Stimulated activated CD4-positive, alpha-beta T cell treated with anti-CD3 and anti-CD28 coated beads, Interleukin-4, amount 100 ng/mL, for 4 hours (primary cell): ENCODE measurements at places on chromosomes 12 and 14.

GRCh38 chr14:103195828-103196615 lies 72.8 kb downstream of the TNFAIP2 start:
- no peak for DNase-seq

DNA sequence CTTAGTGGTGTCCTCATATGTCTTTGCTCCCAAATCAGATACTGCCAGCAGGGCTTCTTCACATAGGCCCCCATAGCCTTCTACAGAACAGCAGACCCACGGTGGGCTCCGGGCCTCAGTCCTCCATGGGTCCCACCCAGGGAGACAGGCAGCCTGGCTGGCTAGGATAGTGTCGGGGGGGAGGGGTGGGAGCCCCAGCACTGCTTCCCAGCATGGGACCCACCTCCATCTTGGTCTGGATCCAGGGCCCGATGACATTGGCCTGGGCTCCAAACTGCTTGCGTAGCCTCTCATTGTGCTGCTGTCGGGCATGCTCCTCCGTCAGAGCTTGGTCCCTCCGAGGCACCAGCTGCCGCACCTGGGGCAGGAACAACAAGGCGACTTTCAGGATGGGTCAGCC lies 89.4 kb upstream of the ZFP36L1 start:
- DNase-seq, result no peak

DNA sequence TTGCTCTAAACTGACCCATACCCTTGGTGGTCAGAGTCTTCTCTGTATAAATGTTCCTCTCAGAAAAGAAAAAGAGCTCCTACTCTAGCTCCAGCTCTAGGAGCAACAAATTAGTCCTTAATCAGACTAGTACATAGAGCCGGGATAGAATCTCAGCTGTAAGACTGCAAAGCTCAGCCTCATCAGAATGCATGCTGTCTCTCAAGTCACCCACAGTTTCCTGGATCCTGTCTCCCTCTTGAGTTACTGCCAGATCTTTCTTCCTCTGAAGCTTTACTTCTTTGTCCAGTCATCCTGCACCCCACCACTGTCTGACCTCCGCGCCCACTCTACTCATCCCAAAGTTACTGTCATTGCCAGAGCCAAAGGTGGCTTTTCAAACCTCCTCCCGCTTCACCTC lies 139.3 kb upstream of the PRMT8 start:
- no peak for DNase-seq

- DNase-seq, result no peak
Measured at GRCh38 chr14:95833429-95833828, 43.2 kb upstream of the TUNAR start.

- no peak for DNase-seq
Measured at GRCh38 chr12:12290206-12290605, 23.4 kb upstream of the LRP6 start.

DNA sequence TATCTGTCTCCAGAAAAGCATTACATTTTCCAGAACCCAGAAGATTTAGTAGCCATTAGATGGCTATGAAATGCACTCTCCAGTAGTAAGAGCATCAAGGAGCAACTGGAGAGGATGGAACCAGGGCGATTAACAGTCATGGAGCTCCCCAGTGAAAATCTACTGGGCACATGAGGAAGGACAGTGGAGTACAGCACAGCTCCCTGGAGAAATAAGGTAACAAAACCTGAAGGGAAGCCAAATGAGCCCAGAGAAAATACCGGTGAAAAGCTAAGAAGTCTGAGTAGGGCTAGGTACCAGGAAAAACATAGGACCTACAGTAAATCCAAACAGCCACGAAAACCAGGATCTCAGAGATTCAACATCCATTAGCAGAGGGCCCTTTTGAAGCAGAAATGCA lies 21.6 kb downstream of the SOX5 start:
- no peak for DNase-seq

GRCh38 chr14:53814392-53814791 lies 142.2 kb downstream of the BMP4 start:
- DNase-seq, result no peak

GRCh38 chr14:59301354-59301753 lies 112.9 kb downstream of the DAAM1 start:
- DNase-seq, result no peak

GRCh38 chr12:95480230-95480629 lies 6.3 kb downstream of the METAP2 start:
- DNase-seq, result no peak

- DNase-seq, result no peak
Measured at GRCh38 chr12:46404225-46404631, 31.7 kb upstream of the SLC38A2 start.

DNA sequence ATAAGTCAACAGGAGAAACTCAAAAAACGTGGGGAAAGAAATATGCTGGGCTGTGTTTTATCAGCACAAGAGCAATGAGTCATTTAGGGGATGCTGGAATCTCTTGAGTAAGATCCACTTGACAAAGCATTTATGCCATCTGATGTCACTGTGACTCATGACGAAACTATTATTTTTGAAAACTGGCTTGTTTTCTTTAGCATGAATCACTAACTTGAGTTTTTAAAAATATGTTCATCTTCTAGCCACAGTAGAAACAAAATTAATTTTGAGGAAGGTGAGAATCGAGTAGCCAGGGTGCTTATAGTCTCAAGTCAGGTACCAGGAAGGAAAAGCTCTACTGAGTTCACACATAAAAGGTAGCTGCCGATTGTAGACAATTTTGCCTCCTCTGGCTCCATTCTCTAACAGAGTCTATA lies 456.2 kb upstream of the MGAT4C start:
- no peak for DNase-seq

DNA sequence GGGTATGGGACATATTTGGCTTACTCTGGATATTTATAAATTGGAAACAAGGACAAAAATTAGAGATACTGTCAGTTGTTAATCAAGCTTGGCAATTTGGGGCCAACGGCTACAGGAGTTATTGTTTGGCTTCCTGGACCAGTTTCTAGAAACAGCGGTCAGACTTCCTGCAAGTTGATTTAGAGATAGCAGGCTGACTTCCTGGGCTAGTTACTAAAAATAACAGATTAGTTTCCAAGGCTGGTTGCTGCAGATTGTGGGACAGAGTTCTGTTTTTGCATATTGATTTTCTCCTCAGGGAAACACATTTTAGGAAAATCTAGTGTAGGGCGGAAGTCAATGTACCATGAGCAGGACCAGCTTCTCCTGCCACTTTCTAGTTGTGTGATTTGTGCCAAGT lies 144.0 kb upstream of the TMPO start:
- no peak for DNase-seq

DNA sequence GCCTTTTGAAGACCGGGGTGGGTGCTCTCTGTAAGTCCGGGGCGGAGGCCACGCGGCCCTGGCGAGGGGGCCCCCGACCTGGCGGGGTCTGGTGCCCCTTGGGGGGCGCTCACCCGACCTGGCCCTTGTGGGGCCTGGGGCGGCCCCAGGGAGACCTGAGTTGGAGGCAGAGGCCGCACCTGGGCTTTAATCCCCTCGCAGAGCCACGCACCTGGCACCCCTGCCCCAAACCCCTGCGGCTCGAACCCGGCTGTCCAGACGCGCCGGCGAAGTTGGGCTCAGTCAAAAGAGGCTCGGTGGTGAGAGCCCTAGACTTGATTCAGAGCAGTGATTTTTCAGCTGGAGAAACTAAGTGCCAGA lies 267 bp downstream of the CFAP251 start:
- no peak for DNase-seq

DNA sequence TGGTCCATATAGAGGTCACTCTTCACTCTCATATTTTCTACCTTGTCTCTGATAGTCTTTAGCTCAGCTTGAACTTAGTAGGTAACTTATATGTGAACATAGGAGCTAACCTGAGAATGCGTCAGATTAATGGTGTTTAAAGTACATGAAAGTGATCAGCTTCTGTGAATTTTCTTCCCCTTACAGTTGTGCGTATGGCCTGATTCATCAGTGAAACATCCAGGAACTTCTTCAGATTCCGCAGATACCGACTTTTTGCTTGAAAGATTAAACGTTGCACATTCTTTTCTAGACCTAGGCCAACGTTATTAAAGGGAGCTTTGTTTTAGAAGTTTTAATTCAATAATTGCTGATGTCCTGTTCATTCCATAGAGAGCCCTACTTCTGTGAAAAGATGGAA lies 1945.1 kb upstream of the SEL1L start:
- DNase-seq, result no peak

GRCh38 chr12:52392465-52393007 lies 7.1 kb upstream of the KRT84 start:
- DNase-seq, result no peak

GRCh38 chr12:79098530-79098929 lies 234.0 kb downstream of the SYT1 start:
- no peak for DNase-seq

GRCh38 chr14:38662781-38663180 lies 406.9 kb upstream of the CLEC14A start:
- no peak for DNase-seq

DNA sequence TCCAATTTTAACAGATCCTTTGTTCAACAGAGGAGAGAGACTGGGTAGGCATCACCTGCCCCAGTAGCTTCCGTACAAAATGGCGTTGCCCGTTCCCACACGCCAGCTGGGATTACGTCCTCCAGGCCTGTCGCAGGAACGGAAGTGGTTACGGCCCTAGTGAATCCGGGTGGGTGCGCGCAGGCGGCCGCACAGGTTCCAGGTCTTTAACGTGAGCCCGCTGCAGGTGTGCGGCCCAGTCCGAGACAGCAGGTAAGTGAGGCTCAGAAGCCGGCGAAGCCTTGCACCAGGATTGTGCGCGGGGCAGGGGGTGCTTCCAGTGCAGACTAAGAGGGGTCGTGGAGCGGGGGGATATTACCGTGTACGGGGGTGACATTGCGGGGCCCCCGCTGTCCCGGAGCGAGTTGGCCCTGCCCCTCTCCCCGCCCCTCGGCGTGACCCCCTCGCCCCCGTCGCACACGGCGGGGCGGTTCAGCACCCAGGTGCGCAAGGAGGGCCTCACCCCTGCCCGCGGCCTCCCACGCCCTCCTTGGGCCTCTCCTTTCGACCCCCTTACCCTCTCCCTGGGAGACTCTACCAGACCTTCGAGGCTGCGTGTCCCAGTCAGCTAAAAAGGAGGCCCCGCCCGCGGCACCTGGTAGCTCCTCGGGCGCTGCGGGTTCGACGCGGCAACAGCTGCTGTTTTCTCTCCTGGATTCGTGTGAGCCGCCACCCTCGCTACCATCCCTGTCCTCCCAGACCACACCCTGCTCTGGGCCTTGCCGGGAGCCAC lies at the start of gene EXD2:
EXD2 (plus strand) TSS at position 159 of the 772 bp plus-strand sequence. CDS start 17,973 bp downstream, outside the sequence.
- peak; percentile 66 for DNase-seq

DNA sequence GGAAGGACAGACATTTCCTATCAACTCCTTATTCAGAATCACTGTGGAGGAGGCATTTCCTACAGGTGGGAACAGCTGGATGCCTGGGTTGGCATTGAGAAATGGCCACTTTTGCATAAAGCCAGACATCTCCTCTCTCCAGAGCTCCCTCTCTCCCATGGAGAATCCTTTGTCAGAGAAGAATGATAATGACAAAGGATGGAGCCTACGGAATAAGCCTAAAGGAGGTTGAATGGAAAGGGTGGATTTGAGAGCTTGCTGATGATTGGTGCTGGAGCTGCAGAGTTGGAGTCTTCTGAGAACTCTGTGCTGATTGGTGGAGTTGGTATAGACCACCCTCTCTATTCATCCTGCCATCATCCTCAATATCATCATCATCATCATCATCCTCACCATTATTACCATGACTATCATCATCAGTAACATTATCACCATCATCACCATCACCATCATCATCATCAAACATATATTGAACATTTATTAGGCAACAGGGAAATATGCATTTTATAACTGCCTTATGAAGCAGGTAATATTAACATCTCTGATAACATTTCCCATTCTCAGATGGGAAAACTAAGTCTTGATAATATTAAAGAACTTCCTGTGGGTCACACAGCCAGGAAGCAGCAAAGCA lies 89.2 kb upstream of the HSPB8 start:
- no peak for DNase-seq

GRCh38 chr14:88164906-88165534 lies 158.0 kb downstream of the KCNK10 start:
- no peak for DNase-seq

DNA sequence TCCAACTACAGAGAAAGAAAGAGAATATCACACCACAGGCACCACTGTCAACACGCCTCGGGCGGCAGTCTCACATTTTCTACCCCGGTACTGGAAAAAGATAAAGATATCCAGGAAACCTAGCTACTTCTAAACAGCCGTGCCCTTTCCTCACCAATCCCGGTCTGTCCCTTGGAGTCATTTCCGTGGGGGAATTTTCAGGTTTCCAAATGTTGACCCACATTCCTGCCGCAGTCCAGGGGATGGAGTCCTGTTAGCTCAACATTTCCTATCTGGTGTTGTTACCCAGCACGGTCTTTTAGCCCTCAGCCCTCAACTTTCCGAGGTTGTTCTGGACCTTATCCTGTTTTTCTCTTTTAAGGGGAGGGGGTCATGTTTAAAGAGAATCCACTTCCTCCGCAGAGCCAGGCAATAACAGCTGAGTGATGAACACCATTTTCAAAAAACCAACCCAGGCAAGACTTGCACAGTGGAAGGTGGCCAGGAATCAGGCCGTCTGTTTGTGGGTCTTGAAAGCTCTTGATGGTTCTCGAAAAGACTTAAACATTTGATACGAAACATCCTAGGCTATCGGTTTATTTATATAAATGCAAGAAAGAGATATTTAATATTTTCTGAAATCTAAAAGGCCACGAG lies 4.6 kb downstream of the SSH1 start:
- DNase-seq, result no peak

- no peak for DNase-seq
Measured at GRCh38 chr12:29883941-29884554, 100.3 kb upstream of the TMTC1 start.

- no peak for DNase-seq
Measured at GRCh38 chr12:29726321-29726692, 57.4 kb downstream of the TMTC1 start.

GRCh38 chr14:56881181-56881580 lies 70.9 kb upstream of the OTX2 start:
- no peak for DNase-seq

- peak; percentile 67 for DNase-seq
Measured at GRCh38 chr14:96038920-96039632, at the start of gene C14orf132. Gene C14orf132 (plus strand): TSS chr14:96039362. CDS start chr14:96039501, 139 bp downstream.

DNA sequence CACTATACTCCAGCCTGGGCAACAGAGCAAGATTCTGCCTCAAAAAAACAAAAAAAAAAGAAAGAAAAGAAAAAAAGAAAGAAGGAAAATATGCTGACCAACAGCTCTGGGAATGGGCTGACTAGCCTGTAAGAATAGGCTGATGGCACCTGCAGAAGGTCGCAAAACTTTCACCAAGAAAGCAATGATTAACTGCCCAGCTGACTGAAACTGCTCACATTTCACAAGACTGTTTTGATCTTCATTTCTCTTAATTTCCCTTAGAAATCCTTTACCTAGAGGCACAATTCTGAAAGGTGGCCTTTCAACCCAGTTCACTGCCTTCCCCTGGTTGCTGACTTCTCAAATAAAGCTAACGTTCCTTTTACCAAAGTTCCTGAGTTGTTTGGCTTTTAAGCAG lies 12.4 kb downstream of the BEST3 start:
- no peak for DNase-seq

DNA sequence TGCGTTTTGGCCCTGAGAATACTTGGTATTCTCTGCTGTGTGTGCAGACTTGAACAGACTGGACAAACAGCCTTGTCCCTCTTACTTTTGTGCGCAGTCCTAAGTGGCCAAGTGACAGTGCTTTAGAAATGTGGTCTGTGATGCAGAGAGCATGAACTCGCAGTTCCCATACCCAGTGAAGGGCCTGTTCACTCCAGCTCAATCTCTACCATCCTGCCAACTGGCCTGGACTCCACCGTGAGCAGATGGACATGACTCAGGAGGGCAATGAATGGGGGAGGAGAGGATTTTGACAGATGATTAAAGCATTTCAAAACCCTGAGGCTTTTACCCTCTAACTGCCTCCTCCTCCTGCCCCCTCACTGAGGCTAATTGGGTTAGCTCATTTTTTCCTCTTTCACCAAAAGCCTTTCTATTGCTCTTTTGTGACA lies 62.5 kb upstream of the PYGL start:
- no peak for DNase-seq
